ENCODE measurements at places on chromosomes 1 and 21.

GRCh38 chr1:36172983-36173382 lies 17.0 kb downstream of the MAP7D1 start:
- no peak for DNase-seq

- no peak for DNase-seq
These were observed 150.8 kb downstream of the MAST2 start for GRCh38 chr1:45953934-45954847.

DNA sequence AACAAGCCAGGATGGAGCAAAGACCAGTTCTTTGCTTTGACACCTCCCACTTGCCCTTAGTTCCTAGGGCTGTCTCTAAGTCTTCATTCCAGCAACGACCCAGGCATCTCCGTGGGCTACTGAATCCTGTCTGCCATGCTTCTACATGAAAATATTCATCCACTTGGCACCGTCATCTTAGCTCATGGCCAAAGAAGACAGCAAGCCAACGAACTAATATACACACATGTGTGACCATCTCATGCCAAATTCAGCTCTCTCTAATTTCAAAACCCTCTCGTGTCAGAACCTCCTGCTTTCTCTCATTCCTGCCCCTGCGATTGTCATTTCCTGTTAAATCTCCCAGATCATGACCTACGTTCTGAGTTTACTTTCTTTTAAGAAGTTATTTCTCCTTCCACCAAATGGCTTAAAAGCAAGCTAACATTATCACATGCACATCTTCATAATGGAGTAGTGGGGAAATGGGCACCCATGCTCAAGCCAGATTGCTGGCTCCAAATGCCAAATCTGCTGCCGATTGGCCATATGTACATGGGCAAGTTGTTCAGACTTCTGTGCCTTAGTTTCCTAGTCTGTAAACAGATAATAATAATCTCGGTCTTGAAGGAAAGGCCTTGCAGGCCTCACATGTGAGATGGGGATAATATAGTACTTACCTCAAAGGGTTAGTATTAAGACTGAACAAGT lies 373.4 kb downstream of the USH2A start:
- DNase-seq: no peak

DNA sequence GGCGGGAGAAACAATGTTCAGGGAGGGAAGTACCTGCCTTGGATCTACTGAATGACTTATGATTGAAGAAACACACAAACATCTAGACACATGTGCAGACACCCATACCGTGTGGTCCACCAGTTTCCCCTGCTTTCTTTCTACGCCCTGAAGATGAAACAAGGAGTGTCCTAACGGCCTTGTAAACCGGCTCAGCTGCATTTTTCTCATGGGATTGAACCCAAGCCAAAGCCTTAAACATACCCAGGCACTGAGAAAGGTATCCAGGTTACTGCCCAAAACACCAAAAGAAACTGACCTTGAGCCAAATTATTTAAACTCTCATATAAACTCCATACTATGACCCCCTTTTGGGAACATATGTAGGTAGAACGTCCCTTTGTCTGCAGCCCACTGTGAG lies 630.0 kb upstream of the RGS18 start:
- no peak for DNase-seq

- no peak for DNase-seq
These were observed 6.2 kb downstream of the SH2D5 start for GRCh38 chr1:20726118-20726911.
